ENCODE measurements at places on chromosomes 16 and 17. TPM values are rescaled to one million over a fixed set of nuclear protein-coding genes. Genes with fewer than 3 reads are reported as not detected.

- no peak for DNase-seq
Measured at GRCh38 chr17:61756561-61756960, 106.8 kb downstream of the BRIP1 start.

ZPBP2 gene
- total RNA-seq = not detected

DNA sequence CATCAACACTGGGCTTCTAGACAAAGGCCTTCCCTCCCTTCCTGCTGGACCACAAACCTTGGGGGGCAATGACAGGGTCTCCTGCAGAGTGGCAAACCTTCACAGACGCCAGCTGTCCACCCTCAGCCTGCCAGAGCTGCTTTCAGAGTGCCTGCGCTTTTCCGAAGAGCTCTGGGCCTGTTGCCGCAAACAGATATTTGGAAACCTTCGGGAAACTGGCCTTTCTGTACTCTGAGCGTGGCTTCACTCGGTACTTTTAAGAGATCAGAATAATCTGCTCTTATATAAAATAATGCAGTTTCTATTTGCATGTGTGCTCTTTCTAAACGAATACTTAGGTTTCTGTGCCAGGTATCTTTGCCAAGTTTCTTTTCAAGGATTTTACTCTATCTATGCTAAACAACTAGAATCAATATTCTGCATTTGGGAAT lies 152.1 kb upstream of the CHMP6 start:
- DNase-seq = no peak

- no peak for DNase-seq
Measured at GRCh38 chr17:6711081-6711674, 2.0 kb downstream of the SLC13A5 start.

KRT27 gene
- total RNA-seq = not detected

GRCh38 chr17:32274643-32275042 lies 9.0 kb downstream of the RHBDL3 start:
- no peak for DNase-seq

SLC35G6 gene
- total RNA-seq = not detected

UMOD gene
- not detected for total RNA-seq

PRRT2 gene
- 0.51 TPM for total RNA-seq

- DNase-seq = no peak
Measured at GRCh38 chr17:199806-200545, 18.5 kb upstream of the DOC2B start.

CDK3 gene
- 3.3 TPM for total RNA-seq

GRCh38 chr16:55297062-55297909 lies 26.7 kb upstream of the IRX6 start:
- no peak for DNase-seq

DNA sequence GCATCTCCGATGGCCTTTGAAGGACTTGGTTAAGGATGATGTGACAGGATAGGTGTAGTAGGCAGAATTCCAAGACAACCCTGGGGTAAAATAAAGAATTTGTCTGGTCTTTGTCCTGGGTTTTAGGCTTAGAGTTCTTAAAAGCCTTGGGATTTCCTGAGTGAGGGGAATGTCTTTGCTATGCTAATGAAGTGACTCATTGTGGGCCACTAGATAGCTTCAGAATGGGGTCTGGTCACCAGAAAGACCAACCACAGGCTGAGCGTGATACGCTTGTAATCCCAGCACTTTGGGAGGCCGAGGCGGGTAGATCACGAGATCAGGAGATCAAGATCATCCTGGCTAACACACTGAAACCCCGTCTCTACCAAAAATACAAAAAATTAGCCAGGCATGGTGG lies 182.8 kb upstream of the TOX3 start:
- DNase-seq = no peak

- no peak for DNase-seq
Measured at GRCh38 chr16:75927810-75928209, 201.5 kb upstream of the CPHXL start.

Data from foreskin keratinocyte (primary cell).